ENCODE measurements at places on chromosomes 13 and 19.

DNA sequence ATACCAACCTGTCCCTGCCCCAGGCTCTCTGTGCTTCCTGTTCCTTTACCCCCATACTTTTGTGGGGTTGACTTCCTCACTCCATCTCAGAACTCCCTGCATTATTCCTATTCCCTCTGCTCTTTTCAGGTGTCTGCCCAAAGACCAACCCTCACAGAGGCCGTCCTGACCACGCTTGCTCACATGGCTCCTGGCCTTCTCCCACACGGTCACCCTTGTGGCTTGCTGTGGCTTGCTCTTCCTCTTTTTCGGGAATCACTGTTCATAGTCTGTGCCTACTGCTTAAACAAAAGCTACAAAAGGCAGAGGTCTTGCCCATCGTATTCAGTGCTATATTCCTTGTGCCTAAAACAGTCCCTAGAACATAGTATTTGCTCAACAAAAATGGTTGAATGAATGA, 25.2 kb upstream of the ARGLU1 start:
- peaks cover 8% of the 10 kb centered on the region for H3K4me1 ChIP-seq
- H3K27ac ChIP-seq = no peak overlapping the region
- no peaks in the 10 kb centered on the region for H3K36me3 ChIP-seq
- H3K4me3 ChIP-seq = no peak overlapping the region
- H3K27me3 ChIP-seq = no peaks in the 10 kb centered on the region
- DNase-seq = no peak

DNA sequence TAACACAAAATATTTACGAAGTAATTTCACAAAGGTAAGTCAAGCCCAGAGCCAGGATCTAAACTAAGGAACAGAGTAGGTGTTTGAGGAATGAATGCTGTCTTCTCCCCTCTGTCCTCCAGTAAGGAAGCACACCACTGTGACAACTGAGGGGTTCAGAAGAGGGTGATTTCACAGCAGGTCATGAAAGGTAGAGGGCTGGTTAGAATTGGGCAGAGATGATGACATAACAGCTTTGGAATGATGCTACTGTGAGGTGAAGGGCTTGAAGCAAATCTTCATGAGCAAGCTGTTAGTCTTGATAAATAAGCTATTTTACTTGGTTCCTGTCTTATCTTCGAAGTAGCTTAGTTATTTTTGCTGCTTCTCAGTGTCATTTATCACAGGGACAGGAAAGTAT, 498.6 kb downstream of the FGF9 start:
- no peak overlapping the region for H3K27ac ChIP-seq
- H3K4me1 ChIP-seq = no peaks in the 10 kb centered on the region
- no peaks in the 10 kb centered on the region for H3K27me3 ChIP-seq
- H3K36me3 ChIP-seq = no peaks in the 10 kb centered on the region
- no peak overlapping the region for H3K4me3 ChIP-seq
- DNase-seq = no peak

DNA sequence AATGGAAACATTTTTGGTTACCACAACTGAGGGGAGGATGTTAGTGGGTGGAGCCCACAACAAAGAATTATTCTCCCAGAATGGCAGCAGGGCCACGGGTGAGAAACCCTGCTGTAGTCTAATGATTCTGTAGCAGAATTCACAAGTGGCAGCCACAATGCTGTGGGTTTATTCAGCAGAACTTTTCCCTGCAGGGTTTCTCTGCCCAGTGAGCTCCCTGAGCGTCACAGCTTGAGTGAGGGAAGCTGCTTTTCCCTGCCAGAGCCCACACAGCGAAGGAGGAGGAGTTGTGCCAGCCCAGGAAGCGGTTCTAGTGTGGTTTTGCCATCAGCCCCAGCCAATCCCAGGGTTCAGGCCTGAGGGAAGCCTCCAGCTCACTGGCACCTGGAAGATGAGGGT, 4.4 kb downstream of the ATP12A start:
- H3K4me3 ChIP-seq = no peak overlapping the region
- DNase-seq = no peak
- no peak overlapping the region for H3K27ac ChIP-seq
- H3K4me1 ChIP-seq = peaks cover 15% of the 10 kb centered on the region
- H3K36me3 ChIP-seq = no peaks in the 10 kb centered on the region

DNA sequence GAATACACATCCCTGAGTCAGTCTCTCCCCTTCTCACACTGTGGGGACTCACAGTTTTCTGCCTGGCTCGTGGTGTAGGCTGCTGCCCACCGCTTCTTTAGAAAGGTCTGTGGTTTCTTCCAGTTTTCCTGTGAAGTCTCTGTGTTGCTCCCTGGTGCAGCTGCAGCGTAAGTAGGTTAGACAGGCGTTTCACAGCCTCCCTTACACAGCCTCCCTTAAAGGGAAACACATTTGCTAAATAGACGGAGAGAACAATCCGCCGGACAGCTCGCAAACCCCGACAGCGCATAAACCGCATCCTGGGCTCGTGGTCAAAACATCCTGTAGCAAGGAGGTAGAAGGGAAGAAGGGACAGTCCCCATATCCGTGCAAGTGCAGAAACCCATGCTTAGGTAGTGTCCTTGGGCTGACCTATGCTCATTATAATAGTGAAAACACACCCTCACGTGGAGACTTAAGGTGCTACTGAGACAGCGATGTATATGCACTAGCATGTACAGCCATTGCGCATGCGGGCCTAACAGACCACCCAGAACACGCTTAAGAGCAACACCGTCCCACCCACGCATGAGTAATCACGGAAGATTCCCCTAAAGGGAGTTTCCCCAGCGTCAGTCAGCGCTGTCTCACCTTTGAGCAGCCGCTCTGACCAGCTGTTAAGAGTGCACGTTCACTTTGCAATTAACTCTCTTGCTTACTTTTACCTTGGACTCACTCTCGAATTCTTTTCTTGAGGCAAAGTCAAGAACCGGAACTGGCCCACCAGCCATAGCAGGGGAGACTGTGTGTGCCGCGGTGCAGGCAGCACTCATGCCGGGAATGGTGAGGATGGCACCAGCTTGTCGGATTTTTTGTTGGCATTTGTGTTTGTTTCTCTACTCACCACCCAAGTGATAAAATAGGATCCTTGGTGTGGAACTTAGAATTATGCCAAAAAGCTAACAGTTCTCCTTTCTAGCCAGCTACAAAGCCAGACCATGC, 16.6 kb downstream of the SIGLEC8 start:
- peak; percentile 73 for DNase-seq
- H3K4me3 ChIP-seq = no peak overlapping the region
- peaks cover 4% of the 10 kb centered on the region for H3K4me1 ChIP-seq
- H3K36me3 ChIP-seq = no peaks in the 10 kb centered on the region
- peaks cover 28% of the 10 kb centered on the region for H3K27me3 ChIP-seq

DNA sequence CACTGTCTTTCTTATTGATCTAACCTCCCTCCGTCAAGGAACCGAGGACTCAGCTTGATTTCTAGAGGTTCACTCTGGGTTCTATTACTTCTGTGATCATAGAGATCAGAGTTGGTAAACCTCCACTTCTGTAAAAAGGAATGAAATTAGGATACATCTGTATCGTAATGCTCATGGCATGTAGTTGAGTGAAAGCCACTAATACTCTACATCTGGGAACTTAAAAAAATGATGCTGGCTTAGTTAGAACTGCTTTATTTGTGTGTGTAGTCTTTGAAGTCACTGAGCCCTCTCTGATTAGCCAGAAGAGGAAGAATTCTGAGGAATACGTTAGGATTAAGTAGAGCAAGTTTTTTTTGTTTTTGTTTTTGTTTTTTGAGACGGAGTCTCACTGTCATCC, 140.8 kb downstream of the GGACT start:
- no peaks in the 10 kb centered on the region for H3K4me1 ChIP-seq
- no peak overlapping the region for H3K27ac ChIP-seq
- H3K27me3 ChIP-seq = no peaks in the 10 kb centered on the region
- DNase-seq = no peak

DNA sequence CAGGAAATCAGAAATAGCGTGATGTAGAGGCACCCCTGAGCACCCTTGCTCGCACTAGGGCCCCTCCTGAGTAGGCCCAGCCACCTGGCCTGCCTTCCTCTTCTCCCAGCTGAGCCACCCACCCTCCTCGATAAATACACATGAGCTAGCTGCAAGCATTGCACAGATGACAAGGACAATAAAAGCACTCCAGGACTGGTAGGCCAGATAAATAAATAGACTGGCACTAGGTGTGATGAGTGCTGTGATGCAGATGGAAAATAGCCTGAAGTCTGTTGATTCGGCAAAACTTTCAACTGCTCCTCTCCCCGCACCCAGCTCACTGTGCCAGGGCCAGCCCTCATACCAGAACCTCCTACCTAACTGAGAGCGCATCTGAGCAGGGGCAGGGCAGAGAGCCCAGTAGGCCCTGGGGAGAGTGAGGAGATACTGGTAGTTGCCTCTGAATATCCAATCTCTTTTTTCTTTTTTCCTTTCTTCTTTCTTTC, 54.5 kb upstream of the GPI start:
- peaks cover 36% of the 10 kb centered on the region for H3K4me1 ChIP-seq
- no peaks in the 10 kb centered on the region for H3K27me3 ChIP-seq
- no peak overlapping the region for H3K4me3 ChIP-seq
- peak; percentile 50 for DNase-seq
- H3K27ac ChIP-seq = peak overlapping the region; percentile 72

DNA sequence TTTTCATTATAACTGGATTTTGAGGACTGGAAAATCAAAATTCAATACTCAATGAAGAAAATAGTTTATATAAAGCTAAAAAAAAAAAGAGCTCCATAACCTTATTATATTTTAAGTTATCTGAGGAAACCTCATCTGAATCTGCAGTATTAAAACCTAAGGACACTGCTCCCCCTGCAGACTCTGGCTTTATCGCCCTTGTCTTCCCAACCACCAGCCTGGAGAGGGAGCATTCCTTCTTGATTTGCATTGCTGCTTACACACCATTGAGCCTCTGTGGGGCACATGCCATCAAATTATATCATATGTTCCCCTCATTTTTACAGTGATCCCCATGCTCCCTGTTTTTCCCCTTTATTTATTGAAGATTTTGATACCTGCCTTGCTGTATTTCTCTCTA, 871.4 kb upstream of the GPC6 start:
- no peaks in the 10 kb centered on the region for H3K36me3 ChIP-seq
- no peaks in the 10 kb centered on the region for H3K27me3 ChIP-seq
- H3K4me1 ChIP-seq = no peaks in the 10 kb centered on the region
- H3K27ac ChIP-seq = no peak overlapping the region

DNA sequence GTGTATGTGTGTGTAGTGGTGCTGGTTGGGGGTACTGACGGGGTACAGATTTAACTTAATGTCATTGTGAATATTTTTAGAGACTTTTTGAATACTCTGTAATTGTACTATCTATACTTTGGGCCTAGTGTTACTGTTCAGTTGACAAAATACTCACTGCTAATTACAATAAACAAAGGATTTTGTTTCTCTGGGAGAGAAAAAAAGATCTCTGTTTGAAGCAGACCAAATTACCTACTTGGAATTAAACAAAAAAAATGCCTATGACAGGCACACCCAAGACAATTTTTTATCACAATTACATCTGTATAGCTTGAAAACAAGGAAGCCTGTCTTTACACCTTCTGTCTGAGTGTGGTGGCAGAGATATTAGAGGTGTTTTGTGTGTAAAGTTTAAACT, 45.1 kb downstream of the OLFM4 start:
- no peaks in the 10 kb centered on the region for H3K27me3 ChIP-seq
- H3K4me3 ChIP-seq = no peak overlapping the region
- H3K36me3 ChIP-seq = no peaks in the 10 kb centered on the region
- H3K4me1 ChIP-seq = no peaks in the 10 kb centered on the region
- no peak overlapping the region for H3K27ac ChIP-seq

GRCh38 chr13:99862244-99862643, 109.3 kb downstream of the ZIC5 start:
- H3K27ac ChIP-seq = no peak overlapping the region
- no peak overlapping the region for H3K4me3 ChIP-seq
- H3K4me1 ChIP-seq = peaks cover 10% of the 10 kb centered on the region
- H3K36me3 ChIP-seq = no peaks in the 10 kb centered on the region

GRCh38 chr19:42421101-42421500, 6.1 kb downstream of the LIPE start:
- no peaks in the 10 kb centered on the region for H3K36me3 ChIP-seq
- H3K27ac ChIP-seq = no peak overlapping the region
- no peak for DNase-seq
- H3K4me3 ChIP-seq = no peak overlapping the region

- no peaks in the 10 kb centered on the region for H3K27me3 ChIP-seq
- no peaks in the 10 kb centered on the region for H3K4me1 ChIP-seq
- no peak for DNase-seq
- H3K27ac ChIP-seq = no peak overlapping the region
- no peaks in the 10 kb centered on the region for H3K36me3 ChIP-seq
Observed at GRCh38 chr13:104204177-104204576, 1138.0 kb upstream of the SLC10A2 start.

DNA sequence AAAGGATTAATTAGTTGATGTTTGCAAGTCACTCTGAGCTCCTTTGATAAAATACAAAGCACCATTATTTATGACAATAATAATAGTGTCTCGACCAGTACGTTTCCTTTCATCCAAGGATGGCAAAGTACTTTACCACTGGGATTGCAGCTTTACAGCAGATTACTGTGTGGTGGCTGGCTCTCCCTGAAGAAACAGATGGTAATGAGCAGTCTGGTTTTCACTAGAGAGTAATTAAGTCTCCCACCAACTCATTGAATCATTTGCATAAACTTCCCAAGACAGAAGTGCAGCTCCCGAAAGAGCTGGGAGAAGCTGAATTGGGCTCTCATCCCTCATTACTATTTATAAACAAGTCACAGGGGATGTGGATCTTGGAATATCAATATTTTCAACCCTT, 48.7 kb downstream of the KLF5 start:
- no peak overlapping the region for H3K27ac ChIP-seq
- H3K4me1 ChIP-seq = no peaks in the 10 kb centered on the region
- no peak for DNase-seq
- no peak overlapping the region for H3K4me3 ChIP-seq
- no peaks in the 10 kb centered on the region for H3K27me3 ChIP-seq

- no peak for DNase-seq
- H3K27ac ChIP-seq = no peak overlapping the region
- no peak overlapping the region for H3K4me3 ChIP-seq
- H3K4me1 ChIP-seq = no peaks in the 10 kb centered on the region
- no peaks in the 10 kb centered on the region for H3K36me3 ChIP-seq
Observed at GRCh38 chr13:79532576-79532975, 51.6 kb downstream of the NDFIP2 start.

- no peaks in the 10 kb centered on the region for H3K4me1 ChIP-seq
- no peak overlapping the region for H3K27ac ChIP-seq
- no peak overlapping the region for H3K4me3 ChIP-seq
- no peak for DNase-seq
- no peaks in the 10 kb centered on the region for H3K36me3 ChIP-seq
- no peaks in the 10 kb centered on the region for H3K27me3 ChIP-seq
Observed at GRCh38 chr19:13262450-13262849, 112.2 kb downstream of the IER2 start.

Data from transverse colon (tissue), 4 donors.